ENCODE measurements at places on chromosomes 16 and 17. TPM values are rescaled to one million over a fixed set of nuclear protein-coding genes. Genes with fewer than 3 reads are reported as not detected.

GRCh38 chr16:22098405-22099255 lies 6.3 kb downstream of the VWA3A start:
- DNase-seq: no peak

DNA sequence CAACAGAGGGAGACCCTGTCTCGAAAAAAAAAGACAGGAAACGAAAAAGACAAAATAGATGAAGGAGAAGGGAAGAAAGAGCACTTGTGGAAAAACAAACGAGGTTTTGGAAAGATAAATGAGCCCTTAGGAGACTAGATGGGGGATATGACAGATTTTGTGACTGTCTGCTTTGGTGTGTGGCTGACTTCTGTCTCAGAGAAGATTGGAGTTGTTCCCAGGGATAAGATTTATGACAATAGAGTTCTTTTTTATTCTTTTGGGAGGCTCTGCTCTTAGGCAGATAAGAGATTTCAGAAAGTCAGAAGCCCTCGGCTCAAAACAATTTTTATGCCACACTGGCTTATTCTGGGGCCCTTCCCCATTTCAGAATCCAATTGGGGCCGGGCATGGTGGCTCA lies 73.9 kb upstream of the ATF7IP2 start:
- DNase-seq: no peak

- DNase-seq: no peak
These were observed 1.1 kb upstream of the CRHR1 start for GRCh38 chr17:45782889-45783592.

DNA sequence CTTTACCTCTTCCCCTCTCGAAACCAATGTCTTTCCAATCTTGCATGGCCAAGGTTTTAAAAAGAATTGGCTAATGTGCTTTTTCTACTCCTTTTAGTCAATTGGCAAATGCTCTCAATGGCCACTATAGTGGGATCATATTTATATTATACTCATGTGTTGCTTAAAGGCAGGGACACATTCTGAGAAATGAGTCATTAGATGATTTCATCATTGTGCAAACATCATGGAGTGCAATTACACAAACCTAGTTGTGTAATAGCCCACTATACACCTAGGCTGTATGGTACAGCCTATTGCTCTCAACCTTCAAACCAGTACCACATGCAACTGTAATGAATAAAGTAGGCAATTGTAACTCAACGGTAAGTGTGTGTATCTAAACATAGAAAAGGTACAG lies 180.9 kb downstream of the HS3ST3A1 start:
- no peak for DNase-seq

- DNase-seq: no peak
These were observed 5.4 kb upstream of the GJD3 start for GRCh38 chr17:40369923-40370322.

Gene PTX4
- total RNA-seq: not detected

Gene KRT36
- total RNA-seq: not detected
